PC-9 (cell line): ENCODE measurements at places on chromosomes 12 and 14. TPM values are rescaled to one million over a fixed set of nuclear protein-coding genes. Genes with fewer than 3 reads are reported as not detected.

DNA sequence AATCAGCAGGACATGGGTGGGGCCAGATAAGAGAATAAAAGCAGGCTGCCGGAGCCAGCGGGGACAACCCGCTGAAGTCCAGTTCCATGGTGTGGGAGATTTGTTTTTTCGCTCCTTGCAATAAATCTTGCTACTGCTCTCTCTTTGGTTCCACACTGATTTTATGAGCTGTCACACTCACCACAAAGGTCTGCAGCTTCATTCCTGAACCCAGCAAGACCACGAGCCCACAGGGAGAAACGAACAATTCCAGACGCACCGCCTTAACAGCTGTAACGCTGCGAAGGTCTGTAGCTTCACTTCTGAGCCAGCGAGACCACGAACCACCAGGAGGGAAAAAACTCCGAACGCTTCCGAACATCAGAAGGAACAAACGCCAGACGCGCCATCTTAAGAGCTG lies 2.8 kb upstream of the CNIH1 start:
- DNase-seq = no peak

GRCh38 chr12:5913387-5913786 lies 31.7 kb downstream of the ANO2 start:
- no peak for DNase-seq

LTA4H gene
- 115 and 118 TPM in 2 replicates for total RNA-seq

DNA sequence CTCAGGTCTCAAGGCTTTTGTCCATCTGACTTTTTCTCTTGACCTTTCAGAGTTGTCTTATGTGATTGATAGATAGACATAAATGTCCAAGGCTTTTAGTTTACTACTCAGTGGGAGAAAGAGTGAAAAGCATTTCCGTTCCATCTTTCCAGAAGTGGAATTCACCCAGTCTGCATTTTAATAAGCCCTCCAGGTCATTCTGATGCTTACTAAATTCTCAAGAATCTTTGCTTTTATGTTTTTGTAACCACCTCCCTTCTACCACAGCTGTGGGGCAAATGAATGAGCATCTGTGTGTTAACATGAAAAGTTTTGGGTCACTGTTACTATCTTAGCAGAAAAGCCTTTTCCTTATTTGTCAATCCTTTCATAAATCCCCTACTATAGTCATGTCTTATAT lies 251.4 kb downstream of the LRIG3 start:
- no peak for DNase-seq

STAC3 gene
- 1.3 and 2.2 TPM in 2 replicates for total RNA-seq
